ENCODE measurements at places on chromosomes 3 and 15. TPM values are rescaled to one million over a fixed set of nuclear protein-coding genes. Genes with fewer than 3 reads are reported as not detected.

Gene ZIC4
- not detected for total RNA-seq

Gene SGO1
- 25.6 TPM for total RNA-seq

Gene C3orf20
- not detected for total RNA-seq

Gene TNNC1
- 2.9 TPM for total RNA-seq

Gene NR2E3
- total RNA-seq: not detected

Gene CHRNB4
- total RNA-seq: not detected
